ENCODE measurements at places on chromosomes 6 and 20.

GRCh38 chr20:7302250-7302649 is 534.8 kb downstream of the BMP2 start:
- DNase-seq, result no peak

DNA sequence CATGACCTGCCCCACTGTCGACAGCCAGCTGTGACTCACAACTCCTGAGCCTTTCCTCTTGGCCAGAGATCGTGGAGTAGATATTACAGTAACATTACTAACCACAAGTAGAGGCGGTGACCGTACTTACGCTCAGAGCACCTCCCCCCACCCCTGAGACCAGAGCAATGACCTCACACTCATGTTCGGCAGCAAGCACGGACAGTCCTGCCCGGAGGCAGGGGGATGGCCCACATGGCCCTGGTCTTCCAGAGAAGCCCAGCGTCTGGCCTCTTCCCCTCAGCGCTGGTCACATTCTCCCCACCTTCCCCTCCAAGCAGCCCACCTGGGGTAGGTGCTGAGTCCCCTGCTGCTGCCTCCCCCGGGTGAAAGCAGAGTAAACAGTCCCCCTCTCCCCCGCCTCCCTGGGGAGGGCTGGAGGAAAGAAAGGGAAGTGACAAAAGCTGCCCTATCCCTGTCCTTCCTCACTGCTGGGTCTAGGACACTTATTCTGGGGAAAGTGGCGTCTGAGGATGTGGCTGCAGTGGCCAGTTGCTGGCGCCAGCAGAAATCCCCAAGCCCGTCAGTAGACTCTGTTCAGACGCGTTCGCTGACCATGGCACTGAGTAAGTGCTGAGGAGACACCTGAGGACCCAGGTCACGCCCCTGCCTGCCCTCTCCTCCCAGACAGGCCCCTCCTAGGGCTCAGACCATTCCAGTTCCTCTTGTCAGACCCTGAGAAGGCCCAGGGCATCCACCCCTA is 68.5 kb downstream of the MRPL14 start:
- peak; percentile 81 for DNase-seq

- no peak for DNase-seq
These were observed 61.1 kb downstream of the SLC2A10 start for GRCh38 chr20:46770330-46771194.

GRCh38 chr20:44843876-44844275 is 33.5 kb upstream of the RIMS4 start:
- DNase-seq, result no peak

DNA sequence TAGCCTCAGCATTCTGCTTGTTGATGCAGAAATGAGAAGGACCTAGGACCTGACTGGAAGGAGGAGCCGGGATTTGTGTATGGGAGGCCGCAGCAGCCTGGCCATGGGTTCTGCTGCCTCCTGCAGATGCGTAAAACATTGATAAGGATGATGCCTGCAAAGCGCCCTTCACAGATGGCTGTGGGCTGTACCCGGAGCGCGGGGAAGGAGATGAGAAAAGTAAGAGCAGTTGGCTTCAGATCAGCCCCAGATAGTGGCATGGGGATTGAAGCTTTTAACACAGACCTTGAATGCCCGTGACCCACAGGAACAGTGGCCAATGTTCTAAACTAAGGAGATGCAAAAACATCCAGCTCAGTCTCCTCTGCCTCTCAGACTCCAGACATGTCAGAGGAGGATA is 136.4 kb upstream of the KCNG1 start:
- DNase-seq, result peak; percentile 73
